D341Med (cell line): ENCODE measurements at places on chromosomes 4 and X.

- no peak for DNase-seq
Observed at GRCh38 chrX:131626681-131627296, 82.9 kb downstream of the OR13H1 start.

GRCh38 chr4:176256921-176257320 is 12.1 kb downstream of the ASB5 start:
- no peak for DNase-seq

- DNase-seq, result peak; percentile 43
Observed at GRCh38 chr4:751676-752075, 46.0 kb downstream of the PCGF3 start.

- no peak for DNase-seq
Observed at GRCh38 chrX:151030845-151031244, 47.7 kb downstream of the HMGB3 start.

GRCh38 chr4:95729596-95729995 is 110.3 kb upstream of the PDHA2 start:
- no peak for DNase-seq
